Activated CD4-positive, alpha-beta T cell treated with anti-CD3 and anti-CD28 coated beads, Interleukin-2, amount 50 U/mL, for 4 hours (primary cell): ENCODE measurements at places on chromosomes 2 and 18.

DNA sequence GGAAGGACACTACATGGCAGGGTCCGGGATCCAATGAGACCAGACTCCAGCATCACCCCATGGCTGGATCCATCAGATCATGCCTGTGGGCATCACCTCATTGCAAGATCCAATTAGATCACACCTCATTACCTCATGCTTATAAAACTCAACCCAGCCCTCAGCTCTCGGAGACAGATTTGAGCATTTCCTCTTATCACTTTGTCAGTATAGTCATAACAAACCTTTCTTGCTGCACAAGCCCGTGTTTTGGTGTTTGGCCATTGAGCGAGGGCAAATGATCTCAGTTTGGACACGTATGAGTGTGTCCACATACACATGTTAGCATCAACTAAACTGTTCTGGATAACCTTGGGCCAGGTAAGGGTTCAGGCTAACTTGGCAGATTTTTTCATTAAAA is 58.8 kb downstream of the CCDC195 start:
- no peak for DNase-seq

GRCh38 chr18:10055125-10055750 is 141.4 kb downstream of the VAPA start:
- DNase-seq = no peak

GRCh38 chr18:47883771-47884413 is 46.6 kb downstream of the SMAD2 start:
- DNase-seq = no peak

DNA sequence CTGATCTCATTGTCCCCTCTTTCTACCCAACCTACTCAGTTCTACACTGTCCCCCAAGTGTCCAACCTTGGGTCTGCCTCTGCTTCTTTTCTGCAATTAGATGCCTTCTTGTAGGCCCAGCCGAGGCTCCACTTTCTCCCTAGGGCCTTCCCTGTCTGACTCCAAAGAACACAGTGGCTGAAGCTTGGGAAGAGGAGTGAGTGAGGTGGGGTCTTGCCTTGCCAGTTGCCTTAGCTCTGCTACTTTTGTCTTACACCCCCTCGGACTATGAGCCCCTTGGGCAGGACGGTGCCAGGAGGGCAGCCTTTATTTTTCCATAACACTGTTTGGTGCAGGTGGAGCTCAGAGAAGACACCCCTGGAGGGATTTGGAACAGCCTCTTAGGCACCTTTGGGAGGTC is 345.1 kb downstream of the CYP26B1 start:
- DNase-seq = no peak

DNA sequence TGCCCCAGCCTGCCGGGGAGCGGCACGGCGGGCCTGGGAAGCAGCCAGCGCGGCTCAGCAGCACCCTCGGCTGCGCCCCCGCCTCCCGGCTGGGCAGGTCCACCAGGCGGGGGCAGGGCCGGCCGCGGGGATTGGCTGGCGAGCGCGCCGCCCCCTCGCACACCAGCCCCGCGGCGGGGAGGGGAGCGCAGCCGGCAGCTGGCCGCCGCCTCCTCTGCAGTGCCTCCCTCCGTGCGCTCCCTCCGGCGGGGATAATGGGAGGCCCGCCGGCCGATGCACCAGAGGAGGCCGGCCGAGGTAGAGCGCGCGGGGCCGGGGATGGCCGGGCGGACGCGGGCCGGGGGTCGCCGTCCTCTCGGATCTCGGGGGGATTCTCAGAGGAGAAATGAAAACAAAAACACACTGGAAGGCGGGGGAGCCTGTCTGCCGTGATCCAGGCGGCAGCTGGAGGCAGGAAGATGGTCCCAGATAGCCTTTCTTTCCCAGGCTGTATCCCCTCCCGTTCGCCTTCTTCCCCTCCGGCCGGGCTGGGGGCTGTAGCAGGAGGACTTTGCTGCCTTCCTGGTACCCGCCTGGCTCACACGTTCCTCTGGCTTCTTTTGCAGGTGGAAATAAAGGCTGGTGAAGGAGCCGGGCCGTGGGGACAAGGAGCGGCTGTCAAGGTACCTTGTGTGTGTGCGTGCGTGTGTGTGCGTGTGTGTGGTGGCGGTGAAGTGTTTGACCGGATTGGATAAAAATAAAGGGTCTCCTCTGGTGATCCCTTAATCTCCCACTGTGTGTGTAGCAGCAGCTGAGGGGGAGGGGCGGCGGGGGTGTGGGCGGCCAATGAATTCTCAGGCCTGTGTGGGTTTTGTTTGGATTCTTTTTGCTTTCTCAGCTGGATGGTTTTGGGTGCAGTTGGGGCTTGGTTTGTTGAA is 18.1 kb downstream of the TET3 start:
- peak; percentile 59 for DNase-seq

- no peak for DNase-seq
Observed at GRCh38 chr2:158097481-158097880, 4.2 kb upstream of the UPP2 start.

DNA sequence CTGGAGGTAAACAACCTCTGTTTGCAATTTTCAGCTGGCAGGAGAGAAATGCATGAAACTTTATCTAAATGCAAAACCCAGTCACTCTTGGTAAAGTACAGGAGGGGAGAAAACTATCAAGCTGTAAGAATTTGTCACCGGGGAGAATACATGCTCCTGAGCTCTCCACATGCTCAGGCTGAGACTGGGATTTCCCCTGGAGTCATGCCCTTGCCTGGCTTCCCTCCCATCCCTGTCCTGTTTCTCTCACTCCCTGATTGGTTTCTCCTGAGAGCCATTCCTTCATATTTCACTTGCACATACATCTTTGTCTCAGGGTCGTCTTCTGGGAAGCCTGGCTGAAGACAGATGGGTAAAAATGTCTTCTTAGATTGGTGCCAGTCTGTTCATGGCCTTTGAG is 52.9 kb upstream of the SPATS2L start:
- no peak for DNase-seq

DNA sequence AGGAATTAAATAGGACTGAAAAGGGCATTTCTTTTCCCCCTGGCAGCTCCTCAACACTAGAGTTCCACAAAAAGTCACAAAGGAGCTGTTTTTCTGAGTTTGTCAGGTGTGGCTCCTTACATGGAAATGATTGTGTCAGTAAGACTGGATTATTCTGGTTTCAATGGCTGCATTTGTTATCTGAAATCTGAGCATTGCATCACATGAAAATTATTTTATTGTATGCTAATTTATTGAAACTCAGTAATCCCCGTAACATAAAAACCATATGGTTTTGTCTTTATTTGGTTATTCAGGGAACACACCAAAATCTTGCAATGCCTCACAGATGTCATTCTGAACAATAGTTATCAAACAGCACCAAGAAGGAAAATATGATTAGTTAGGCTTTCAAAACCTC is 439.7 kb upstream of the TNP1 start:
- no peak for DNase-seq

DNA sequence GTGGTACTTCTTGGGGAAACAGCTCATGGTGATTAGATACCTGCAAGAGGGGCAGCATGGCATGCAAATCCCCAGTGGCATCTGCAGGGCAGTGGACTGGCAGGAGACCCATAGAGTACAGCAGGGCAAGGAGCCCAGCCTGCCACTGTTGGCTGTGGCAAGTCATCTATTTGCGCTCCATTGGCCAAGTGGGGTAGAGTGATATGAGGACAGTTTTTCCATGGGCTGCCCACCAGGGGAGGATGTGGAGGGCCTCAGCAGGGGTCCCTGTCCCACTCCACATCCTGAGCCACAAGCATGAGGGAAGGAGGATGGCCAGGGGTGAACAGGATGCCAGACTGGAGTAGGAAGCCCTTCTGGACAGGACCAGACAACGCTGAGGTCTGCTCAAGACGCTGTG is 50.9 kb upstream of the OTOF start:
- no peak for DNase-seq

DNA sequence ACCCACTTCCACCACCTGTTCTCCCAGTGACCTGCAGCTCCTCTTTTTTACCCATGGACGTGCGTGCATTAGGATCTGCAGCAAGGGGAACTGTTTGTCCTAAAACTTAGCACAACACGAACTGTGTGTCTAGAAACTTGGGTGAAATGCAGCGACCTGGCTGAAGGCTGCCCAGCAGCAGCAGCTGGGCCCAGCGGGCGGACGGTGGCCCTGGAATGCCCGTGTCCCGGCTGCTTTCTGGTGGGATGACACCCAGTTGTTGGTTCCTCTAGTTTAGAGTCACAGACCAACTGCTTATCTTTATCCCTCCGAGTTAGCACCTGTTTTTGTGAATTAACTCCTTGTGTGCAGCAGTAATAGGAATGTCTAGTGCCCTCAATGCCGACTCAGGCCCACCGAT is 61.9 kb upstream of the PXDN start:
- DNase-seq = no peak
